ENCODE measurements at places on chromosomes 1 and 21. TPM values are rescaled to one million over a fixed set of nuclear protein-coding genes. Genes with fewer than 3 reads are reported as not detected.

MTARC1 gene
- 4.0 TPM for total RNA-seq

DNA sequence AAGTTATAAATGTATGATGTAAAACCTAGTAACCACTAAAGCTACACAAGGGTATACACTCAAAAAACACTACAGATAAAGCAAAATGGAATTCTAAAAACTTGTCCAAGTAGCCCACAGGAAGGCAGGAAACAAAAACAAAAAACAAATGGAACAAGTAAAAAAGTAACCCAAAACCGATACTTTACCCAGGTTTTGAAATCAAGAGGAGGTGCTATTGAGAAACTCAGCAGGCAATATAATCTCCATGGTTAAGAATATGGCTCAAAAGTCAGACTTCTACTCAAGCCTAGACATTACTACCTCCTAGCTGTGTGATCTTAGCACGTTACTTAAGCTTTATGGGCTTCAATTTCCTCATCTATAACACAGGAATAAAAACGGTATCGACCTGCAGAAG, 13.3 kb downstream of the RBBP5 start:
- no peak for DNase-seq

- no peak for DNase-seq
Measured at GRCh38 chr1:233972951-233973635, 68.6 kb downstream of the SLC35F3 start.

DNA sequence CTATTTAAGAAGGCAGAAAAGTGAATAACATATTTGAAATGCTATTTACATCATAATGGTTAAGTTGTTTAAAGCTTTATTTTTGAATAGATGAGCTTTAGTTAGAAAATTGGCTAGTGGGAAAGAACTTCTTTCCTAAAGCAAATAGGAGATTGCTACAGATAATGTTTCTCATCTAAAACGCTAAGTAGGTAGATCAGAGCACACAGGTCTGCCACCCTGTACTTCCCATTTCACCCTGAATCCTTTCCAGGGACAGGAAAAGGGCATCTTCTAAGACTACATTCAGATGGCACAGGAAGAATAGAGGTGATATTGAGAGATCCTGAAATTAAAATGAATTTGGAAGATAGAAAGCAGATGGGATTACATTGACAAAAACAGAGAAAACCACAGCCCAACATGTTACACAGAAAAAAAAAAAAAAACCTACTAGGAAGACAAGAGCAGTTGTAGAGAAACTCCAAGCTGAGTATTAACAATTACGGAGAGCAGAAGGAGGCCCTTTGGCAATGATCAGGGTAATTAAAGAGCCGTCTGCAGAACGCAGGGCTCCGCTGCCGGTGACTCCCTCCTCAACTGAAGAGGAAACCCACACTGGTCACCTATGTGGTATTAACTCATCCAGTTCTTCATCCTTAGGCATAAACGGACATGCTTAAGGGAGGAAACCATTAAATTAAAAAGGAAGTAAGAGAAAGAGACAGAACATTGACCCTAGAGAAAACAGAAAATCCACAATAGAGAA, 53.6 kb upstream of the MAP10 start:
- DNase-seq: no peak

- no peak for DNase-seq
Measured at GRCh38 chr1:8533124-8533523, 215.2 kb downstream of the SLC45A1 start.

GRCh38 chr1:71377886-71378285, 297.1 kb upstream of the ZRANB2 start:
- DNase-seq: no peak

DNA sequence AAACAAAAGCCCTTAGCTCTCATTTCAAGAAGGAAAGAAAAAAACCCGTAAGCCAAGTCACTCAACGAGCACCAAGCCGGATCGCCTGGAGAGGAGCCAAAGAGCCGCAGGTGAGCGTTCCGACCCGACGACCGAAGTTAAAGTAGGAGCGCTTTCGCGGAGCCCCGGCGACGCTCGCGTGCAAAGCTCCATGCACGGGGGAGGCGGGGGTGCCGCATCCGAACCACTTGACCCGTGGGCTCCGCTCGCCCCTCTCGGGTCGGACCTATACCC, 382 bp downstream of the GPBP1L1 start:
- peak; percentile 66 for DNase-seq

- peak; percentile 51 for DNase-seq
Measured at GRCh38 chr21:46109313-46110221, 11.7 kb downstream of the COL6A2 start.

HSPB7 gene
- total RNA-seq: 1,229 TPM

COL11A1 gene
- not detected for total RNA-seq

DNA sequence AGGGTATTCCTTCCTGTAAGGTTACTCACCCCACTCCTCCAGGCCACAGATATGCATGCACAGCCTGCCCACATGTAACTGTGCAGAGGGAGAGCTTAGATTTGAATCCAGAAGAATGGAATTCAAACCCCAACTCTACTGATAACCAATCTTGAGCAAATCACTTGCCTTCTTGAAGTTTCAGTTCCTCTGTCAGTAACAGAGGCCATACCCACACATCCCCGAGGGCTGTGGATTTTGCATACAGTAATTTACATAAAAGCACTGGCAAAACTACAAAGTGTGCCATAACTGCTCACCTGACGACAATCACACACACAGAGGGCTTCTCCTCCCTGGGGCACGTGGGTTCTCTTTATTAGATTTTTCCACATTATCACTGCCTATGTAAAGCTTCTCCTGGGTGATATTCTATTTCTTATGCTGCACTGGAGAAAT, 18.6 kb downstream of the CD247 start:
- no peak for DNase-seq

DNA sequence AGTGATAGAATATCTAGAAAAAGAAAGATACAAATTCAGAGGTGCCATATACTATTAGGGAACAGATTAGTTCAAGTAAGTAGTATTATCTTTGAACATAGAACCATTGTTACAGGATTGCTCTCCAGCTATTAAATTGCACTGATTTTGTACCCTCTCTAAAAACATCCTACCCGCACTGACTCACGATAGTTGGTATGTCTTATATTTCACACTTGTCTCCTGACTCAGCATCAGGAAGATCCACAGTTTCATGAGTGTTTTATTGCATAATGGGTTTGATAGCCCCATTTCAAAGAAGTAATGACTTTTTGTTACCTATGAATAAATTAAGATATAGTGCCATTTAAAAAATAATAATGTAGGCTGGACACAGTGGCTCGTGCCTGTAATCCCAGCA, 6.0 kb downstream of the TATDN3 start:
- DNase-seq: no peak

RIIAD1 gene
- not detected for total RNA-seq

- no peak for DNase-seq
Measured at GRCh38 chr1:23913212-23913880, at the start of gene CNR2. TSS of gene CNR2 (minus strand) at chr1:23913362. CDS start at chr1:23875617, 37,745 bp downstream.

LCE7A gene
- total RNA-seq: not detected

ZMYM1 gene
- 3.6 TPM for total RNA-seq

GRCh38 chr1:110266834-110267233, 56.7 kb downstream of the KCNC4 start:
- no peak for DNase-seq

- DNase-seq: no peak
Measured at GRCh38 chr1:42955311-42956063, 3.2 kb downstream of the SLC2A1 start.
